ENCODE measurements at places on chromosomes 2 and 18. TPM values are rescaled to one million over a fixed set of nuclear protein-coding genes. Genes with fewer than 3 reads are reported as not detected.
A peak's percentile ranks its signal among the peaks of the same experiment; 100 is the strongest.

GRCh38 chr2:231722721-231723307 lies 14.5 kb downstream of the PTMA start:
- no peak for DNase-seq

DNA sequence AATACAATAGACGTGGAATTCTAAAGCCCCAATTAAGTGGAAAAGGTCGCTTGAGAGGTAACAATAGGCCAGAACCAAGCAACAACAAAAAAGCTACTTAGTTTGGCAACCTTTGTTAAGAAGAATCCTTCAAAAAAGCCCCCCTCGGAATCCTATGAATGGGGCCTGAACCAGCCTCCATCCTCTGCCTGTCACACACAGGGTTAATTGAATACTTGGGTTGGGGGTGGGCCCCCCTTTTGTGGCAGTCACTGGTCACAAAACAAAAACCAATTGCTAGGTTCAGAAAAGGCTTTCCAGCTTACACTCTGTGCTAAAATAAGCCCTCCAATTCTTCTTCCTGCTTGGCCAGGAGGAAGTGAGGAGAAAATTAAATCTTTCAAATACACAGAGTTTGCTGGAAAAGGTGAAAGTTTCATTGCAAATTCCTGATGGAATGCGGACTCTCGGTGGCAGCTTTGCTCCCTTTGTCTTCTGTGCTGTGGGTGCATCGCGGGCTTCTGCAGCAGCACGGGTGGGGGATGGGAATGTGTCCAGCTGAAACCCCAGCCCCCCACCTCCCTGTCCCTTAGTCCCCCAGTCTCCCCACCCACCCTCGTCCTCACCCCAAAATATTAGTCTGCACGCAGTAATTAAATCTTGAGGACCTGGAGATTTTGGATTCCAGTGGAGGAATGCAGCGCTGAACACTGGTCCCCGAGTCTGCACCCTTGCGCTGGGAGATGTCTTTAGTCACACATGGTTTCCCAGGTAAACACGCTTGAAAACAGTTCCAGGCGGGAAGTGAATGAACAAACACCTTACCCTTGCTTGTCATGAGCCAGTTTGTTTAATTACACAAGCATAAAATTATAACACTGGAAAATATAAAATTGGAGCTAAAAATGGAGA lies 254.3 kb downstream of the SOX11 start:
- no peak for DNase-seq

GRCh38 chr18:74446178-74446577 lies 10.9 kb downstream of the DIPK1C start:
- DNase-seq = no peak

DNA sequence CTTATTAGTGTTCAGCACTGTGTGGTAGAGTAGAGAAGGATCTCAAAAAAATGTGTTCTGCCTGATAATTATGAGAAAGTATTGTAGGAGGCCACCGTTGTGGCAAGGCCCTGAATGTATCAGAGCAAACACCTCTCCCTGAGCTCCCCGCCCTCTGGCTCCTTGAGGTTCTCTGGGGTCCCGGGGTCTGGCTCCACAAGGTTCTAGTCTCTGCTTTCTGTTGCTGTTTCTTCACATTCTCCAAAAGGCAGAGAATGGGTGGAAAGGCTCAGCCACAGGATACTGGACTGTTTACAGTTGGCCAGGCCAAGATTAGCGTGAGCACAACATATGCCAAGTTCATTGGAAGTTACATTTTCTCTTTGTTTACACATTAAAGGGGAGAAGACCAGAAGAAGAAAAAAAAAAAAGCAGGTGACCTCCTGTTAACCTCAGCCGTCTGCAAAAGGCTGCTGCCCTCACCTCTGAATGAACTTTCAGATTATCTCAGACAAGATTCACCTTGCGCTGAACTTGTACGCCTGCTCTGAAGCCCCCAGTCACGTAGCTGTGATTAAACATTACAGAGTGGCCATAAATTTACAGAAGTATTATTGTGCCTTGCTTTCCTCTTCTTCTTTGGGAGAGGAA lies 56.6 kb upstream of the CYP26B1 start:
- DNase-seq = peak; percentile 89

GRCh38 chr2:11678306-11678960 lies 8.4 kb upstream of the NTSR2 start:
- DNase-seq = no peak

GRCh38 chr2:1781291-1782080 lies 37.2 kb upstream of the PXDN start:
- peak; percentile 53 for DNase-seq

- no peak for DNase-seq
Observed at GRCh38 chr2:188797371-188797770, 176.8 kb upstream of the COL3A1 start.

- no peak for DNase-seq
Observed at GRCh38 chr2:228747483-228747882, 523.6 kb downstream of the PID1 start.

- no peak for DNase-seq
Observed at GRCh38 chr2:19914266-19914975, 12.6 kb upstream of the TTC32 start.

DNA sequence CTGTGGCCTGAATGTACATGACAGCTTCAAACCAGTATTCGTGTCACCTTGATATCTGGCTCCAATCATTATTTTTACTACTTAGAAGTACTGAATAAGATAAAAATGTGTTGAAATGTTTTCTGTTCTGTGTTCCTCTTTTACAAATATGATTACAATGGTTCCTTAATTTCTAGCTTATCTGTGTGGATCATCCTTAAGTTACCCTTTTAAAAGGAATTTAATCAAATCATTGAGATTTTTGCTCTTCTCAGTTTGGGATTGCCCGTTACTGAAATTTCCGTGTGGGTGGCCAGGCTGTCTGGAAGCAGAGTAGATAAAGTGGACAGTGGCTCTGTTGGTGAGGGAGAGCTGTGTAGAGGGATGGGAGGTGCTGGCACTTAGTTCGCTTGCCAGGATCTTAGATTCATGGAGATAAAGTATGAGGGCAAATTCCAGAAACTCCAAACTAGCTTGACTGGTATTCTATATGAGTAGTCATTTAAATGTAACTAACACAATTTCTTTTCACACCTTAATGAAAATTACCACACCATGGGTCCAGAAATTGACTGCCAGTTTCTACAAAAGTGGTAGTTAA lies 27.4 kb upstream of the SAG start:
- DNase-seq = no peak

The KCNJ3 gene
- not detected for total RNA-seq

The TUBA4B gene
- total RNA-seq = not detected

The TMEFF2 gene
- total RNA-seq = 5.0 TPM

The TRABD2A gene
- 12.0 TPM for total RNA-seq
